ENCODE measurements at places on chromosomes 2 and 18. TPM values are rescaled to one million over a fixed set of nuclear protein-coding genes. Genes with fewer than 3 reads are reported as not detected.

Gene STK11IP
- polyA plus RNA-seq = 9.2 TPM

Gene VAPA
- polyA plus RNA-seq = 339 TPM

GRCh38 chr2:203543898-203544328 is 8.8 kb upstream of the RAPH1 start:
- DNase-seq = no peak

GRCh38 chr18:13273800-13274199 is 55.2 kb downstream of the LDLRAD4 start:
- DNase-seq = peak; percentile 7

- no peak for DNase-seq
Measured at GRCh38 chr2:234328444-234328990, 168.4 kb downstream of the ARL4C start.

Gene VWC2L
- polyA plus RNA-seq = not detected

GRCh38 chr2:149094217-149095015 is 55.9 kb downstream of the LYPD6B start:
- DNase-seq = no peak

DNA sequence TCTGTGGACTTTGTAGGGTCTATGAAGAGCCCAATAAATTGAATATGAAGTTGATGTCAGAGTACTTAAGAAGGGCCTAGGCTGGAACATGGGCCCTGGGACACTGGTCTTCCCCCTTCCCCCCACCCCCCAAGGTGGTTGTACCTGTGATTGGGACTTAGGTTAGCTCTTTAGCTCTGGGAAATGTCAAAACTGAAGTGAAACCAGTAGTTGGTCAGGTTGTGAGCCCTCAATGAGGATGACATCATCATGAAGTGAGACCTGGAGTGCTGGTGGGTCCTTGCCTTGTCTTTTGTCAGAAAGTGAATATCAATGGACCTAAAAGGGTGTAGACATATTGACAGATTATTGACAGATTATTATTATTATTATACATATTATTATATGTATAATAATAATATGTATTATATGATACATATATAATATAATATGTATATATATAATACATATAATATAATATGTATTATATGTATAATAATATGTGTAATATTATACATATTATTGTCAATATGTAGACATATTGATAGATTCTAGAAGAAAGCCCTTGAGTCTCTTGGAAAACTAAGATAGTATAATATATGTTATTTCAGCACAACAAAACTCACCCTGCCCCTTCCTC is 5.4 kb downstream of the MARS2 start:
- no peak for DNase-seq
